ENCODE measurements at places on chromosomes 6 and 20.

DNA sequence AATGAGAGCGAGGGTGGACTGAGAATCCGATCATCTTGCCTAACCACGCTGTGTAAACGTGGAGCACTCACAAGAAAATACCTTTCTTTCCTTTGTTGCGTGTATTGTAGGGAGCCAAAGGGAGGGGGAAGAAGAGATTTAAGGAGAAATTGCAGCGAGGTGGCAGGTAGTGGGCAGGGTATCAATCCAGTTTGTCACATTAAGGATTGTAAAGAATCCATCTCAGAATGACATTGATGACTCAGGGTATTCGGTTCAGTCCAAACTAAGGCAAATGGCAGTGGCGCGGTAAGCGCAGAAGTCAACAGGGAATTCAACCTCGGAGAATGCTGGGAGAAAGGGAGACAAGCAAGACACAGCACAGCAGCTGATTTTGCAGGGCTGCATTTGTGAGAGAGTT, 146.2 kb downstream of the ID4 start:
- no peak for DNase-seq

- DNase-seq = no peak
Measured at GRCh38 chr20:63027922-63028389, 21.2 kb upstream of the BHLHE23 start.

GRCh38 chr6:28522594-28523240, 3.0 kb upstream of the GPX5 start:
- DNase-seq = no peak

DNA sequence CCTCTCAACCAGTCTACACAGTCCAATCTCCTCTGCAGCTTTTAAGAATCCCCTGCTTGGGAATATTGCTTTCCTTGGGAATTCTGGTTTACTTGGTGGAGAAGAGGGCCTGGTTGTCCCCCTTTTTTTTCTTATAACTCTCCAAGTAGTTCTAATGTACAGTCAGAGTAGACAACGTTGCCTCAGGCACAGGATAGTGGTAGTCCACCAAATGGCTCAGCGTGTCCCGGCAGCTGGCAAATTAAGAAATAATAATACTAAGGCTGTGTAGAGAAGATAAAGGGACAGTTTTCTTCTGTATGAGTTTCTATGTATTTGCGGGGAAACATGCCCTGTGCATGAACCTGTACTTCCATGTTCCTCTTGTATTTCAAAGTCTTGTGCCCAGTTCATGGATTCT, 145.7 kb upstream of the RREB1 start:
- DNase-seq = no peak

DNA sequence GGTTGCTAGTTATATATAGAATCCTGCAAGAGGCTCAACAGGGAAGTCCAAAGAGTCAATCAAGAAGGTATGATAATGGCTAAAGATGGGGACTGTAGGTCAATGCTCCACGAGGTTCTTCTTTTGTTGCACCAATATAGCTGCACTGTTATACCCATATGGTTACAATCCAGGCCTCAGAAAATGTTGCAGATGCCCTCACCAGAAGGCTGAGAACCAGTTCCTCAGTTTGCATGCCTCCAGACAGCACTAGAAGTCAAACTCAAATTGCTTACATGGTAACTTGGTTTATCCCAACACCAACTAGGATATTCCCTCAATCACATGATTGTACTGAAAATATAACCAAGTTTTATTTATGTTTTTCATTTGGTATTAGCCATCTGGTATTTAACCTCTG, 12.1 kb downstream of the EEF1A1 start:
- DNase-seq = no peak

DNA sequence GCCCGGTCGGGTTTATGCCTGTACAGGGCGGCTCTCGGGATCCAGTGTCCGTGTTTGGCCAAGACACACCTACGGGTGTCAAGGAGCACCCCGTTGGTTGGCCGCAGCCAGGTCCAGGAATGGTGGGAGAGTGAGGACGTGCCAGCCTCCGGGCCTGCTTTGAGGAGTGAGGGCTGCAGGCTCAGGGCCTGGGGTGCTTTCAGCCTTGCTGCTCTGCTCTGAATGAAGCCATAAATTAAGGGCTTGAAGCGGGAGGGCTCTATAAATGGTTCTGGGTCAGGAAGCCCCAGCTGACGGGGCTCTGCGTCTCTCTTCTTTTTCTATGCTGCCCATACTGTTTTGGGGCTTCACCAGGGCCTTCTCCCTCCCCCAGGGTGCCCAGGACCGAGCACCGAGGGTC, 15.1 kb downstream of the GATA5 start:
- no peak for DNase-seq

DNA sequence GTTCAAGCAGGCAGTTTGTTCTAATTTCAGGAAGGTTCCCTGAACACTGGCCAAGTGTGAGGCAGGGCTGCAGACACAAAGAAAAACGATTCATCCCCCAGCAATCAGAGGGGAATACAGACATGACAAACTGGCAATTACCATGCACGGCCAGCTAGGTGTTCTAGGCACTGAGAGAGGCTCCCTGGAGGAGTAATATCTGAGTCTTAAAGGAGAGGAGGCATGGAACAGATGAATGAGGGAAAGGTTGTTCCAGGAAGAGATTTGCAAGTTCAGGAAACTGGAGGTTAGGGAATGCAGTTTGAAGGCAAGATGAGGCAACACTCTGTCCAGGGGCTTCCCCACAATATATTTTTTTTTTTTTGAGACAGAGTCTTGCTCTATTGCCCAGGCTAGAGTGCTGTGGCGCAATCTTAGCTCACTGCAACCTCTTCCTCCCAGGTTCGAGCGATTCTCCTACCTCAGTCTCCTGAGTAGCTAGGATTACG, 11.1 kb downstream of the RRAGD start:
- no peak for DNase-seq

GRCh38 chr6:47651505-47651944, 46.9 kb upstream of the ADGRF4 start:
- DNase-seq = no peak

DNA sequence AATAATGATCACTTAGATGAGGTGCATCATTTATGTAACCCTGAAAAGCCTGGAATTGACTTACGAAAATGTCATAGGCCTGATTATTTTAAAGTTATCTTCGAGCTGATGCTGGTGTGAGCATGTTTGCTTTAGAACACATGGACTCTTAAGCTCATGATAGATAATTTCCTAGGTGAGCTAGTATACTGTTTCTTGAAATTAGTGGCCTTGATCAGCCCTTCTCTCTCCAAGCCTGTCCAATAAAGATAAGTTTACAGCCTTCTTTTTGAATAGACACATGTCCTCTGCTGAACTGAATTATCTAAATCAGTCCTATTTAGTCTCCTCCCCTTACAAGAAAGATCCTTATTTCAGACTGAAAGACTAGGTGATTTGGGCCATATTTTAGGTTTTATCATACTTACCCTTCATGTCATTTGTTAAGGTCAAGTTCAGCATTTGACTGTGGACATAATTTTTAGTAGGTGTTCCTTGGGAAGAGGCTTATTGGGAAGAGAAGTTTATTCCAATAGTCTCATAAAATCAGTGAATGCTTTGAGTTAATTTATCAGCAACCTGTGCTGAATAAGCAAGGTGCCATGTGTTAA, 15.3 kb downstream of the FOXO3 start:
- no peak for DNase-seq

- DNase-seq = no peak
Measured at GRCh38 chr6:105650347-105650746, 247.5 kb upstream of the PREP start.

DNA sequence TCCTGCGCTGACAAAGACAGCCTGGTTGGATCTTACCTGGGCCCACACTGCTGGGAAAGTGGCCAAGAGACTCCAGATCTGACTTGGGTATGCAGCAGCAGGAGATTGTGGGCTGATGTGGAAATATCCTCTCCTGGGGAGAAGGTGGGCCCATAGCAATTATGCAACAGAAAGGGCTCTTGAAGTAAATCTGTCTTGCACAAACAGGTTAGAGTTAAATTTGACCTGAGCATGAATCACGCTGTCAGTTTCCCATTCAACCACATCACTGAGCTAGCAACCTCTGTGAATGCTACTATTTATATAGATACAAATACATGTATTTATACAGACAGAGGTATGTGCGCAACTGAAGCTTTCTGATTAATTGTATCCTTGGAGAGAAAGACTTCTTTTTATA, 28.3 kb upstream of the PDYN start:
- DNase-seq = no peak

- no peak for DNase-seq
Measured at GRCh38 chr6:12657884-12658283, 58.7 kb upstream of the PHACTR1 start.

- no peak for DNase-seq
Measured at GRCh38 chr20:21707999-21708737, 2.7 kb downstream of the PAX1 start.

DNA sequence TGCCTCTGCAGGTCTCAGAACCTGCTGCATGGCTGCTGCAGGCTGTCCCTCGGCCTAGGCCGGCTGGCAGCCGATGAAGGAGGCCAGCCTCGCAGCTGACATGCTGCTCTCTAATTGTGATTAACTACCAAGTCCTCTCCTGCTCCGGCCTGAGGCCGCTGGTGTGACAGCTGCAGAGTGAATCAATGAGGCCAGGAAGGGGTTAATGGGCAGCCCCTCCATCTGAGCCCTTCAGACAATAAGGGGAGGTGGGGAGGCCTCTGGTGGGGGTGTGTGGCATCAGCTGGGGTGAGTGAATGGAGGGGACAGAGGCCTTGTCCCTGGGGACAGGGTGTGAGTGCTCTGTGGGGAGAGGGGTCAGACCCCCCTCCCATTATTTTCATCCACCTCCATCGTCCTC, 34.4 kb downstream of the SLC52A3 start:
- DNase-seq = no peak

DNA sequence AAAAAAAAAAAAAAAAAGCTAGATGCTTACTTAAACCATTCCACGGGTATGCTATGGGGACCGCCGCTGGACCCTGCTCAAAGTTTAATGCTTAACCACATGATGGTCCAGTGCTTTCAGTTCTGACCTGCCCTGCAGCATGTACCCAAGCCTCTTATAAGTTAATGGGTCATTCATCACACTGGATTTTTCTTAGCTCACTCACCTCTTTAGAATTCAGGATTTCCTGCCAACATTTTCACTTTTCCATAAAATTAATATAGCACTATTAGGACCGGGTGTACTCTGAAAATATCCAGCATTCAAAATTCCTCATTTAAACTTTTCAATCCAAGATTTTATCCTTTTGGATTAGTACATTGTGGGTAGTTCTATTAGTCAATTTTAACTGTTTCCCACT, 140.8 kb downstream of the ALDH8A1 start:
- no peak for DNase-seq

GRCh38 chr6:105897131-105897530, 189.0 kb upstream of the PRDM1 start:
- DNase-seq = no peak

DNA sequence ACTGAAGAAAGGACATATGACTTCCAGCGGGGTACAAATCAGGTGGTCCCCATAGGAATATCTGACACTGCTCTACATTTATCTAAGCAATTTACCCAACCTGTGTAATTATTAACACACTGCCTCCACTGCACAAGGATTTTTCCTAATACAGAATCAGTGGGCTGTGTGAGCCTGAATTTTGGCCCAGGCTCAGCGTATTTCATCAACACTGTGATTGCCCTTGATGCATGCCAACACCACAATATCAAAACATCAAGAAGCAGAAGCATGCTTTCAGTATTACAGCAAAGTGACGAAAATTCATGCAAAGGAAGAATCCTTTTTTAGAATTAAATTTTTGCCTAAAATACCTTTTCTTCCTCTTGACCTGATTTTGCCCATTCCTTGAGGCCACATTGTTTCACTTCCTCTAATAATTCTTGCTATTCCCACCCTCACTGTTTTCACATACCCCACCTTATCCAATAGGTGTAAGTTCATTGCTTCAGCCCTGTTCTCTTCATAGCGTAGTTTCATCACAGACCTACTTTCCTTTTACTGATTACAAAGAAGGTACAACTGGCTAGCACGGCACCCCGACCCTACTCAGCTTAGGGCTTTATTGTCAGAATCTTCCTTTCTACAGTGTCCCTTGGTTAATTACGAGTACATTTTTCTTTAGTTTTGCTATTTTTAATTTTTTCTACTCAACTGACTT, 83.7 kb upstream of the PTCHD4 start:
- DNase-seq = no peak

Measured in CD4-positive, alpha-beta T cell treated with Interleukin-15 for 4 hours (primary cell).